ENCODE measurements at places on chromosomes 1 and 21.

DNA sequence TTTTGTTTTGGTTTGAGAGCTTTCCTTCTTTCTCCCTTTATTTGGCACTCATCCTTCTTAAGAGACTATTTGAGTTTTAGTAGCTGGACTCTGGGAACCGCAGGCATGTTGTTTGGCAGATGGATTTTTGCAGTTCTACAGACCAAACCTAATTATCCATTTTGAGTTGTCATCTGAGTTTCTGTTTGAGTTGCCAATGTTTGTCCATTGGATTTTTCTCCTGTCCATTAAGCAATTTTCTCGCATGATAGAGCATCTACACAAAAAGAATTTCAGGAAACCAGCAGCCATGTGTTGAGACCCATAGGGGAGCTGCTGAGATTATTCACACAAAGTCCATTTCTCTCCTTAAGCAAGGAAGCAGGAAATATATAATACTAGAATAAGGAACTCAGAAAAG is 17.2 kb upstream of the CXADR start:
- DNase-seq = no peak

GRCh38 chr21:34939673-34940331 is 109.3 kb downstream of the RUNX1 start:
- DNase-seq = no peak

DNA sequence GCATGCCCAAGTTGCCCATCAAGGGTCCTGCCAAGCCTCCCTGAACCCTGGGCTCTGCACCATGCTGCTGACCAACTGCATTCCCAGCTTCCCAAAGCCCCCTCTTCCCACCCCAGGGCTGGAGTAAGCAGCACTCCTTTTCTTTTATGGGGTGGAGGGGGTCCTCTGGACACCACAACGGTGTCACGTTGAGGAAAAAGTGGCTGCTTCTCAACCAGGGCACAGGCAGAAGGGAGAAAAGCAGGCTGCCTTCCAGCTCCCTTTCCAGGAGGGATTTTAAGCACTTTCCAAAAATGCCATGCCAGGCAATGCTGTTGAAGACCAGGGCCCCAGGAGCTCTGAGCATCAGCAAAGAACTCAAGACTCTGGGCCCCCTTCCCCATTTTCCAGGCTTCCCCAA is 691 bp downstream of the RIMS3 start:
- DNase-seq = no peak

- DNase-seq = no peak
Observed at GRCh38 chr1:229482511-229482910, 25.6 kb downstream of the NUP133 start.

- no peak for DNase-seq
Observed at GRCh38 chr21:44902268-44903049, 18.2 kb downstream of the ITGB2 start.

DNA sequence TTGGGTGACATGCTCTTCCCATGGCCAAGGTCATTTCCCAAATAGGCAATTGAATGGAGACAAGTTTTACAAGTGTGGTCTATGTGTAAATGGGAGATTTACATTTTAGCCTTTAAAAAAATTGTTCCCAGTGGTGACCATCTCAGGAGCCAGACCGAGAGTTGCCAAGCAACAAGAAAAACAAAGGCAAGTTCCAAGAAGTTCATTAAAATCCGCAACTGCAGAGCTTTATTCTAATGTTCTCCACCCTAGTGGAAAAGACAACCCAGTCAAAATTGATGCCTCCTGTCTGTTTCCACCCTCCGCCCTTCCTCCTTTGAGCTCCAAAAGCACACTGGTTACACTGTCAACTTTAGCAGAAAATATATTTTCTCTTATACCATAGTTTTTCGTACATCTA is 33.2 kb upstream of the CD55 start:
- DNase-seq = no peak

DNA sequence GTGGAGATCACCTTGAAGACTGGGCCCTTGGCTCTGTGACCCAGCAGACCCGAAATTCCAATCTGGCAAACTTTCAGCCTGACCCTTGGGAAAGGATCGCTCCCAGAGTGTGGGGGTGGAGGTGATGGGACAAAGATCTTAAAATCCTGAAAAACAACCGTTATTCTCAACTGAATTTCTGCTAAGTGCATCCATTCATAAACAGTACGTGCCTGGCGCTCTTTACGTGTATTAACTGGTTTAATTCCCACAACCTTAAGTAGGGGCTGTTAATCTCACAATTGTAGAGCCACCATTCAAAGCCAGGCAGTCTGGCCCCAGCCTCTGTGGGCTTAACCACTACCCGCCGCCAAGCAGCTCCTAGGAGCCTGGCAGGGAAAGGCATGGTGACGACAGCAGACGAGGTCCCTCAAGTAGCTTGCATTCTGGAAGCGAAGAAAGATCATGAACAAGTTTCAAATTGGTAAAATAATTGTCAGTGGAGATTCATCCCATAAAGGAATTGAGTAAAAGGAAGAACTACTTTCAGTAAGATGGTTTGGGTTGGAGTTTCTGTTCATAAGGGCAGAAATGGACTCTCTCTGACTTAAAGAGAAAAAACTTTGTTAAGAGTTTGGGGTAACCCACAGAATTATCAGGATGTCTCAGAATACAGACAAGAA is 11.4 kb upstream of the RGS16 start:
- DNase-seq = peak; percentile 54

GRCh38 chr21:42226626-42227025 is 7.7 kb downstream of the ABCG1 start:
- DNase-seq = no peak

GRCh38 chr1:118767971-118768370 is 220.2 kb downstream of the TBX15 start:
- DNase-seq = no peak

GRCh38 chr21:42218836-42219605 is at the start of gene ABCG1:
ABCG1 (plus strand) TSS chr21:42219140; CDS start chr21:42219263, 123 bp downstream.
- no peak for DNase-seq

GRCh38 chr21:16863908-16864307 is 648.9 kb upstream of the CXADR start:
- no peak for DNase-seq

- peak; percentile 7 for DNase-seq
Observed at GRCh38 chr1:30684881-30685795, 38.2 kb downstream of the MATN1 start.

GRCh38 chr1:99334991-99335390 is 70.7 kb downstream of the PLPPR4 start:
- no peak for DNase-seq

- DNase-seq = no peak
Observed at GRCh38 chr1:157087030-157087429, 12.6 kb downstream of the ETV3L start.
